GM18507 (cell line): ENCODE measurements at places on chromosomes 11 and 22.

DNA sequence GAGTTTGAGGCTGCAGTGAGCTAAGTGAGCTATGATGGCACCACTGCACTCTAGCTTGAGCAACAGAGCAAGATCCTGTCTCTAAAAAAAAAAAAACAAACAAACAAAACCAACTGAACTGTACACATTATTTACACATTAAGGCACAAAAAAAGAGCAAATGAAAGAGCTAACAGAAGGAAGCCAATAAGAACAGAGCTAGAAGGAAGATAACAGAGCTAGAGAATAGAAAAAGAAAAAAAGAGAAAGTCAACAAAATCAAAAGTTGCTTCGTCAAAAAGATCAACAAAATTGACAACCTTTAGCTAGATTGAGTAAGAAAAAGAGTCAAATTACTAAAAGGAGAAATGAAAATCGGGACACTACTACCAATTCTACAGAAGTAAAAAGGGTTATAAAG, 25.0 kb downstream of the GUCD1 start:
- no peak for DNase-seq

DNA sequence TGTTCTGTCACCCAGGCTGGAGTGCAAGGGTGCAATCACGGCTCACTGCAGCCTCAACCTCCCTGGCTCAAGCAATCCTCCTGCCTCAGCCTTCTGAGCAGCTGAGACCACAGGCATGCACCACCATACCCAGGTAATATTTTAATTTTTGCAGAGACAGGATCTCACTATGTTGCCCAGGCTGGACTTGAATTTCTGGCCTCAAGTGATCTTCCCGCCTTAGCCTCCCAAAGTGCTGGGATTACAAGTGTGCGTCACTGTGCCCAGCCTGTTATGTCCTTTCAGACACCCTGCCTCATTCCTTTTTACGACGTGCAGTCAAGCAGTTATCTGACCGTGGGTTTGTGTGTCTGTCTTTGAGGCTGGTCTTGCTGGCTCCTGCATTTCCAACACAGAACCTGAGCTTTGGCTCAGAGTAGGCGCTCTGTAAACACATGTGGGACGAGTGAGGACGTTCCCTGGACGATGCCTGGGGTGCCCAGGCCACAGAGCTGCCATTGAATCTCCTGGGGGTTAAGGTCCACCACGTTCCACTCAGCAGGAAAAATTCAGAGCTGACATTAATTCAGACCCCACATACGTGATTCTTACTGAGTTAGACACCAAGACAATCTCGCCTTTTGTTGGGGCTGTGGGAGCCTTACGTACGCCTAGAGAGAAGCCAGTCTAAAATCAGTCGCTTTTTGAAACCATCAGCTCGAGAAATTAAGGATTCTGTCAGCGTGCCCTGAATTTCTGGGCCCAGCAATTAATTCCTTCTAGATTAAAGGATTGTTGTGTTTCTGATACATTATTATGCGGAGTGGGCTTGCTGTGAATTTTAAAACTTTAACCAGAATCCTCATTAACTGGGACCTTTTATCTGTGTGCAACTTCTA, 21.5 kb upstream of the EMID1 start:
- DNase-seq = no peak

DNA sequence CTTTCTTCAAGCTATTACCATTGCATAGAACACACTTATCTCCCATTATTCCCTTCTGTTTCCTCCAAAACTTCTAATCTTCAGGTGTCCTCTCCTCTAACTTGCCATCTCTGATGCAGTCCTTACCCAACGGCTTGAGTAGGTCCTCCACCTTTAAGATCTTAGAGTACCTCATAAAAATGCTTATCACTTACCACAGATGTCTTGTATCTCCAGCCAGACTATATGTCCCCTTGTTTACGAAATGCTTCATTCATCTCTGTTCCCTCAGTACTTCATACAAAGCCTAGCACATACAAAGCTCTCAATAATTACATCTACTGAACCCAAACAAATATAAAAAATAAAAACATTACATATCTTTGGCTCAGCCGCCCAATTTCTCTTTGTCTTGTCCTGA, 49.2 kb downstream of the PAK1 start:
- DNase-seq = no peak

- peak; percentile 60 for DNase-seq
Measured at GRCh38 chr11:27698872-27699241, 1.4 kb downstream of the BDNF start.

DNA sequence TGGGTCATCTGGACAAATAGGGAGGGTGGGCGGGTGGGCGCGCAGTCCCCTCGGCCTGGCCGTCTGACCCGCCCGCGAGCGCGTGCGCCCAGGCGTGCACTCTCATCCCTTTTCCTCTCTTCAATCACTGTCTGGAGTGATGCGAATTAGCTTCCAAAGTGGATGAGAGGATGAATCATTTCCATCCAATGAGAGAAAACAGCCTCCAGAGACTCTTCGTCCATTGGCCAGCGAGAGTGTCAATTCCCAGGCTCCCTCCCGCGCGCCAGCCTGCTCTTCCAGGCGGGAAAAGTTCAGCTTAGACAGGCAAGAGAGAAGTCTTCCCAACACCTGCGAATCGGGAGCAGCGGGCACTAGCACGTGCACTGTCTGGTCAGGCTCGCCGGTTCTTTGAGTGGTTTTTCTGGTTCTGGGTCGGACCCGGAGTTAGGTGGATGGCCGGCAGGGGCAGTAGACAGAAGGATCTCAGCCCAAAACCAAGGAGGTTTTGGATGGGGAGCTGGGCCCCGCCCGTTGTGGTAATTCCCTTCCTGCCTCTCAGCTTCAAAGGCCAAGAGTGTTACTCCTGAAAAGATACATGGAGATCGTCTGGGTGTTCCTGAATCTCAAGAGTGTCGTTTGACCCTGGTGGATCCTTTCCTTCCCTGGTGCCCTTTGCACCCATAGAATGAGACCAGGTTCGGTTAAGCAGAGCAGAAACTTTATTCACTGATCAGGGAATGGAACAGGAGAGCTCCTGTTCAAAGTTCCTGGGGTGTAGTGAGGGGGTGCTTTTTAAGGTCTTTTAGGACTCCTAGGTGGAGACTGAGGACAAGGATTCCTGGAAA, 33.4 kb upstream of the GLYATL1 start:
- no peak for DNase-seq

GRCh38 chr22:18070556-18071306, 7.1 kb upstream of the PEX26 start:
- DNase-seq = no peak

DNA sequence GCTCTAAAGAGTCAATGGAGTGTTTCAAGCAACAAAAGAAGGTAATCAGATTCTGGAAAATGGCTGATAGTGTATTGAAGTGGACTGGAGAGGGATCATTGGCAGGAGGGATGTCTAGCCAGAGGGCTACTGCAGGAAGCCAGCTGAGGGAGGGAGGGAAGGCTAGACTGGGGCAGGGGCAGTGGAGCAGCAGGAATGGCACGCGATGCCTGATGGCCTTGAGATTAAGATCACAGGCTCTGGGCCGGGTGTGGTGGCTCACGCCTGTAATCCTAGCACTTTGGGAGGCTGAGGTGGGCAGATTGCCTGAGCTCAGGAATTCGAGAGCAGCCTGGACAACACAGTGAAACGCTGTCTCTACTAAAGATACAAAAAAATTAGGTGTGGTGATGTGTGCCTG, 47.5 kb upstream of the PRDM11 start:
- no peak for DNase-seq

- peak; percentile 53 for DNase-seq
Measured at GRCh38 chr22:49657275-49657973, 170.2 kb downstream of the BRD1 start.

- no peak for DNase-seq
Measured at GRCh38 chr11:120028181-120028896, 109.6 kb downstream of the TRIM29 start.

DNA sequence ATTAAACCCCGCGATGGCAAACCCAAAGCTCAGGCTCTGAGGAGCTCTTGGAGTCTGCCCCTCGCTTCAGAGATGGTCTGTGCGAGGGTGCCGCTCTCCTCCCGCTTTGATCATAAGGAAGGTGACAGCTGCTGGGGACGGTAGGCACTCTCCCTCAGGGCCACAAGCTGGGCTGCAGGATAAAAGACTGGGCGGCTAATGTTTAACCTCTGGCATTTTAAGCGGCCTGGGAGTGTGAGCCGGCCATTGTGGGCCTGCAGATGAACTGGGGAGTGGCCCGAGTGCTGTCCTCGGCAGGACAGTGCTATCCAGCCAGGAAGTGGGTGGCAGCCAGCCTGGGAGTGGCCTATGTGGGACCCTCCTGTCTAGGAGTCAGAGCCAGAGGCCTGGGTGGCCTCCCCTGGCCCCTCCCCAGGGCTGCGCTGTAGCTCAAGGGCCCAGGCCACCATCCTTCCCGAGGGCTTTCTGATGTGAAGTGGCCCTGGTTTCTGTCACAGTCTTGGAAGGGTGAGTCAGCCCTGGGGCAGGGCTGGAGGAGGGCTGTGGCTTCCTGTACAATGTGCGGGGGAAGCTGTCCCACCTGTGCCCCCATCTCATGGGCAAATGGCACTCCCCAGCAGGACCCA, 58.7 kb upstream of the PRODH start:
- no peak for DNase-seq

GRCh38 chr11:55967914-55968313, 1.8 kb downstream of the OR10AG1 start:
- DNase-seq = no peak

DNA sequence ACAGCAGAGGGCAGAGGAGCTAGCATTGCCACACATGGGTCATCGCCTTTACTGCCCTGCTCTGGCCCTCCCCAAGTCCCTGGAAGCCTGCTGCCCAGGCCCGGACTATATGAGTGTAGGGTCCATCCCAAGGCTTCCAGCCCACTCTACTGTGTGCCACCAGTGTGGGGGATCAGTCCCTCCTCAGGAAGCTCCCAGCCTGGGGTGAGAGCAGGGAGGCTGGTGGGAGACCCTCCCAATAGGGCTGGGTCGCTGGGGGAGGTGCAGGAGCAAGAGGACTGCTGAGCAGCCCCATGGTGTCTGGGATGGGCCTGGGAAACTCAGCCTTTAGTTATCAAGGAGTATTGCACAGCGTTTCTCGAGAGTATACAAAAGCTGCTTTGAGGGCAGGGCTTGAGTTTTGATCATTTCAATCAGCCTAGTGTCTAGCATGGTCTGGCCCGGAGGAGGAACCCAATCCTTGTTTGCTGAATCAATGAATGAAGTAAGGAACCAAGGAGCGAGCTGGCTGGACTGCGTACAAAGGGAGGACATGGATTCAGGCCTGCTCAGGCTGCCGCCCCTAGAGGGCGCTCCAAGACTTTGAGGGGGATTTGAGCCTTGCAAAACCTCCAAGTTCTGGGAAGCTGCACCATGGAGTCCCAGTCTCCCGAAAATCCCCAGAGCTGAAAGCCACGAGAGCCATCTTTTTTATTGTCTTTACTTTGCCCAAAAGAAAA, 89.0 kb upstream of the PARVA start:
- DNase-seq = no peak

DNA sequence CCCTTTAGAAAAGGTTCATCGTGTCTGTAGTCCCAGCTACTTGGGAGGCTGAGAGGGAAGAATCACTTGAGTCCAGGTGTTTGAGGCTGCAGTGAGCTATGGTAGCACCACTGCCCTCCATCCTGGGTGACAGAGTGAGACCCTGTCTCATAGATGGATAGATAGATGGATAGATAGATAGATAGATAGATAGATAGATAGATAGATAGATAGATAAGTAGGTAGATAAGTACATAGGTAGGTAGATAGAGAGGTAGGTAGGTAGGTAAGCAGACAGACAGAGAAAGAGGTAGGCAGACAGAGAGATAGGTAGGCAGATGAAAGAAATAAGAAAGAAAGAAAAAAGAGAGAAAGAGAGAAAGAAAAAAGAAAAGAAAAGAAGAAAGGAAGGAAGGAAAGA, 156.4 kb downstream of the GRIK4 start:
- DNase-seq = no peak

DNA sequence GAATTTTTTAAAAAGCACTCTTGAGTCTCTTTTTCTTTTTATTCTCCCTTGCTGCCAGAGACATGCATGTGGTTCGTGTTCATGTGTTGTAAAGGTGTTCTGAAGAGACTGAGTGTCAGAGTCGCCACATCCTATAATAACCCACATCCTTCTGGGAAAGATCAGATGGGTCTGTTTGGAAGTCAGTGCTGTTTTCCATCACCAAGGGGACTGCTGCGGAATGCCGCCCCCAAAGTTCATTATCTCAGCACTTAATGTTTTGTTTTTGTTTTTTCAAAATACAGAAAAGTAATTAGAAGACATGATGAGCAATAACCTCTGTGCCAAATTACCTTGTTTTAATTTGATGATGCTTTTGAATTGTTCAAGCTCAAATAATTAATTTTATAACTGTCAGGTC, 56.9 kb upstream of the EIF3M start:
- no peak for DNase-seq

DNA sequence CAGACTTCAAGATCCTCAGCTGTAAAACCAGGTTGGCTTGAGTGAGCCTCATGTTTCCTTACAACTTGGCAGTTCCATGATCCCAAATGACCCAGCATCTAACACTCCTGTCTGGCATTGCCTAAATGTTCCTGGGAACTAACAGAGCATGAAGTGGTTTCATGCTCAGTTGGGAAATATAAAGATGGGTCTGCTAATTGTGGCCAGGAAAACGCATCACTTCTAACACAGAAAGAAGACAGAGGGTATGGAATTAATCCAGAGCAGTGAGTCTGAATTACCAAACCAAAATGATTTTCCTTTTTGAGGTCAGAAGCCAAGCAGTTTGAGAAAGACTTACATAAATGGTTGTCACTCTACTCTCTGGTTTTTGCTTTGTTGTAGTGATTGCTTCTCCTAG, 60.5 kb upstream of the MMP13 start:
- DNase-seq = no peak

GRCh38 chr11:112524798-112525197, 264.1 kb upstream of the PLET1 start:
- DNase-seq = no peak

GRCh38 chr11:68500206-68500605, 39.7 kb downstream of the PPP6R3 start:
- DNase-seq = no peak

- DNase-seq = no peak
Measured at GRCh38 chr11:46890665-46891064, 27.7 kb downstream of the LRP4 start.

GRCh38 chr11:63698976-63699733, 17.9 kb downstream of the RTN3 start:
- no peak for DNase-seq

DNA sequence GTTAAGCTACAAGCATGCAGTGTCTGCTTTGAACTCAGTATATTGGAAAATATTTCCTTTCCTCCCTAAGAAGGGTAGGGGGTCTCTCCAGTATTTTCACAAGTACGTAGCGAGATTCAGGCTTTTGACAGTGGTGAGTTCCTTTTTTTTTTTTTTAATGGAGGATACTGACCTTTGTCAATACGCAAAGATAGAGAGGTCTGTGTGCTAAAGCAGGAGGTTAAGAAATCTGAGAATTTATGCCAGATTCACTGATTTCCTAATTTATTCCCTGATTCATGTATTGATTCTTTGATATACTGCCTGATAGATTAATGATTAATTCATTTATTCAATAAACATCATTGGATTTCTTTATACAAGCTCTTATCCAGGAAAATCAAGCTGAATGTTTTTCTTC, 106.7 kb upstream of the CADM1 start:
- no peak for DNase-seq

DNA sequence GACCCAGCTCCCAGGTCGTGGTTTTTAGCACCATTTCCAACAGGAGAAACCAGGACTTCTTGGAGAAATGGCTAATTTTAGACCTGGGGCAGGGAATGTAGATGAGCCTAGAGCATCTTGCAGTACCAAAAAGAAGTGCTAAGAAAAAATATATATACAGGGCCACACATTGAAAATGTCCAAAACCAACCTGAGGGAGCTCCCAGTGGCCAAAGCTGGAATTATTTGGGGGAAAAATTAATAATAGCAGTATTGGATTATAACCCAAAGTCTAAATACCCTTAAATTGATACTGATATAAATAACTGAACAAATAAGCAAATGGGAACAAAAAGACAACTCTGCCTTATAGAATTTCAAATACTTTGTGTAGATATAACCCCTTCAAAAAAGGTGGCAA, 108.0 kb downstream of the PARVA start:
- DNase-seq = no peak
